ENCODE measurements at places on chromosomes 6 and 20.

DNA sequence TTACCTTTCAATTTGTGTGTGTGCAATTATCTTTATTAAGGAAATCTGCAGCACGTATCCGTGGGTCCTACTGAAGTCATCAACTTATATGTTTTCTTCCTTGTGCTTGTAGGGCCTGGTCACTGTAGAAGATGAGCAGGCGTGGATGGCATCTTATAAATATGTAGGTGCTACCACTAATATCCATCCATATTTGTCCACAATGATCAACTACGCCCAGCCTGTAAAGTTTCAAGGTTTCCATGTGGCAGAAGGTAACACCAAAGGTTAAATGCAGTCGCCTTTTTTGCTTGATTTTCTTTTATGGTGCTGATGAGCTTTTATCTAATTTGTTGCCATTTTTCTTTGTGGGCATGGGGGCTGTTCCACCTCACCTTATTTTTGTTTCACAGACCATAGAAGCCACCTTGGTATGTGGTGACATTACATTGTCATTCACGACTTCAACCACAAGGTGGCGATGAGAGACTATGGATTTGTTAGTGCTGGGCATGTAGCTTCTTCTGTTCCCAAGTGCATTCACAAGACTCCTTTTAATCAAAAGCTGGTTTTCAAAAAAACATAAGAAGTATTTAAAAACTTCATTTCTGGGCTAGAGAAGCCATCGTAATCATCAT lies 106.5 kb upstream of the LAMP5 start:
- DNase-seq: no peak

DNA sequence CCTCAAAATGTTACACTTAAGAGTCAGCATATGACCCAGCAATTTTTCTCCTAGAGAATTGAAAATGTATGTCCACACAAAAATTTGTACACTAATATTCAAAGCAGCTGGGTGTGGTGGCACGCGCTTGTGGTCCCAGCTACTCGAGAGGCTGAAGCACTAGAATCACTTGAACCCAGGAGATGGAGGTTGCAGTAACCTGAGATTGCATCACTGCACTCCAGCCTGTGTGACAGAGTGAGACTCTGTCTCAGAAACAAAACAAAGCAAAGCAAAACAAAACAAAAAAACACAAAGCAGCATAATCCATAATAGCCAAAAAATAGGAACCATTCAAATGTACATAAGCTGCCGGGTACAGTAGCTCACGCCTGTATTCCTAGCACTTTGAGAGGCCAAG lies 1.6 kb upstream of the RPF2 start:
- DNase-seq: no peak

DNA sequence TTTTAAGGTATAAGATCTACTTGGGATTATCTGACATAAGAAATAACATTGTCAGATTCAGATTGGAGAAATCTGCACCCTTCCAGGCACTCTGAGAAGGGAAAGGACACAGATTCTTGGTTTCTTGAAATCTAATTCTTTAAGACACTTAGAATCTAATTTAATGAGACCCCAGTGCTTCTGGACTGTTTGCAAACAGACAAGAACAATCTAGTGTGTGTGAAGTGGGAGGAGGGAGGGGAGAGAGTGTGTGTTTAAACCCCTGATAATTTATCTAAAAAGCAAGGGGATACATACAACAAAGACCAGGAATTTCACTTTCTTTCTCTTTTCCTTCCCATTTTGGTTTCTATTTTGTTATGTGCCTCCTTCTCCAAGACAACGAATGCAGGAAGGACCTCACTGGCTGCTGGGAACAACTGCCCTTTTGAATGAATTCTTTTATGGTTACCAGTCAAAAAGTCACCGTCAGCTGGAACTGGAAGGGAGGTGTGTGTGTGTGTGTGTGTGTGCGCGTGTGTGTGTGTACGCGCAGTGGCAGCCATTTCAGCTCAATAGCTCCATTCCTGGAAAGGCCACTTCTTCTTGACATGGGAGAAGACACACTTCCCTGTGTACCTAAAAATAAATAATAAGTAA lies 129.4 kb downstream of the BCAS1 start:
- DNase-seq: no peak

DNA sequence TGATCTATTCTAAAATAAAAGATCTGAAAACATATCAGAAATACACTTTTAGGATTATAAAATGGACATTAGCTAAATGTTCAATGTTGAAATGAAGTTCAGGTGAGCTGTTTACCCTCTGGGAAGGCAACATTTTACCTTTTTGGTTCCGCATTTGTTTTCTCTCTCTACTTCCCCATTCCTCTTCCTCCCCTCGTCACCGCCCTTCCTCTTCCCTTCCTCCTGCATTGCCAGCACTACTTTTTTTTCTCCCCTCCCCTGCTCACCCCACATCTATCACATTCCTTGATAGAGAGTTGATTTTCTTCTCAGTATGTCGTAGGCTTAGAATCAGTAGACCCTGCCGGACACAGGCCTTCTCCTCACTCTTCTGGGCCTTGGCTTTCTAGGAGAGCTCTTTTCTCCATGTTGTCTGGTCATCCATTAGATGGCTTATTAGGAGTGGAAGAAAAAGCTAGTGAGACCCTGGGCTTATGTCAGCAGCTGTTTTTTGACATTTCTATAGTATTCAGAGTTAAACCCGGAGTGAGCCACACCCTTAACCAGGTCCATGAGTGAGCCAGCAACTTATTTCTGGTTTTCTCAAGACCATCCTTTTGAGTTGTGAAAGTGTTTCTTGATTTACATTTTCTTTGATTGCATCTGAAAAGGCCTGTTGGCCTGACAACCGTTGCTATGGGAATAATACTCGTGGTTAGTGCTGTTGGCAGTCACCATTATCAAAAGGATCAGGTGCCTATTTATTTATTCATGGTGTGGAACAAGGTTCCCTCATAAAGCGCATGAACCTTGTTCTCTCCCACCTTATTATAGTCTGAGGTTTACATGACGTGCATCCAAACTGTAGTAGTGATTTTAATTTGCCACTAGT lies 90.9 kb downstream of the DTD1 start:
- no peak for DNase-seq

GRCh38 chr6:79180052-79180451 lies 54.4 kb downstream of the HMGN3 start:
- DNase-seq: no peak

GRCh38 chr6:74657011-74657410 lies 548.8 kb downstream of the COL12A1 start:
- DNase-seq: no peak

DNA sequence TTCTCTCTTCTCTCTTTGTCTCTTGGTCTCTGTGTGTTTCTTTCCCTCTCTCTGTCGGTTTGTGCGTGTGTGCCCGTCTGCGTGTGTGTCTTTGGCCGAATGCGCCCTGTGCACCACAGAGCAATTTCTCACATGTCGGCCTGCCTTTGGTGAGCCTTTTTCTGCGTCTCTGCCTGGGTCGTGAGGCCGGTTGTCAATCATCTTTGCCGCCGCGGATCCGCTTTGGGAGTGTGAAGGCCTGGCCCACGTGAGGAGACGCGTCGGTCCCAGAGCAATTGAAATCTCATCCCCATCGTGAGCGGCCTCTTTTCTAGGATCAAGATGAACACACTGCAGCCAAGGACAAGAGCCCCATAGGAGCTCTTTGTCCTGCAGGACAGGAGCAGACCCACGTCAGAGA lies 580.7 kb upstream of the ZNF337 start:
- no peak for DNase-seq

DNA sequence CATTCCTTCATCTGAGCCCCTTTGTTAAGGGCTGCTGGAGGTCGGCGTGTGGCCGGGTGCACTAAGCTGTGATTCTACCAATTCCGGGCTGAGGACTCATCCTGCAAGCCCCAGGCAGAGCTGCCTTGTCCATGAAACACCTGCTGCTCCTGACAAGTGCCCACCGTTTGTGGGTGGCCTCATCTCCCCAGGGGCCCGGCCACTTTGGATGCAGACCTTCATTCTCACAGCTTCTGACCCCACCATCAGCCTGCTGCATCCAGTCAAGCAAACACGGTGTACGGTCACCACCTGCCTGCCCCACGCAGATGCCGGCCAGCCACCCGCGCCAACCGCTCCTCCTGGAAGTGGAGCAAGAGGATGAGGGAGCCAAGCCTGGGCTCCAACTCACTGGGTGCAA lies 382.7 kb downstream of the THBS2 start:
- DNase-seq: no peak

GRCh38 chr20:11380283-11380682 lies 537.4 kb upstream of the BTBD3 start:
- DNase-seq: no peak

GRCh38 chr6:17432356-17432755 lies 39.0 kb downstream of the CAP2 start:
- no peak for DNase-seq

DNA sequence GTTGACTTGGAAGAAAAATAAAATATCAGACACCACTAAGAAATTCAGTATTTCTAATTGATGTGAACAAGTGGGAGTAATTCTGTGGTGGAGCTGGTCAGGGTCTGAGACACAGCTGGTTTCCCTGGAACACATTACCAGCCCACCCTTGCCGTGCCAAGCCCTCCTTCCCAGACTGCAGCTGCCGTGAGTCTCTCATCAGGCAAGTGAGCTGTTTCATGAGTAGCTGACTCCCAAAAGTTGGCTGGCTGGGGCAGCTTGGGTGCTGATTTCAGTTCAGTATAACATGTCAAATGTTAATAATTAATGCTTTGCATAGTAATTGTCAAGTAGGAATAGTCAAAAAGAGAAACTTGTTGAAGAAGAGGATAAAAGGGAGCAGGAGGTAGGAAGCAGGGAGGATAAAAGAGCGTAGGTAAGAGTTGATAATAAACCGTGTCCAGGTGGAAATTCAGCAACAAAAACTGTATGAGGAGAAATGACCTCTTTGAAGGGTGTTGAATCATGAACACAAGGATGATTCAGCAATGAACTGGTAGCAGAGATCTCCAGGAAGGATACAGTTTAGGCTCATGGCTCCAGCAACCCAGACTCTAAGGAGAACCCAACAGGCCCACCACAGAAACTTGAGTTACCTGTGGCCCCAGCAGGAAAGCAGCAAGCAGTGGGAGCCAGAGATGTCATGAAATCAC lies 110.9 kb upstream of the SSTR4 start:
- no peak for DNase-seq

GRCh38 chr20:63565699-63566335 lies 8.2 kb downstream of the HELZ2 start:
- DNase-seq: no peak

- no peak for DNase-seq
Observed at GRCh38 chr6:65055545-65055944, 651.5 kb downstream of the EYS start.

DNA sequence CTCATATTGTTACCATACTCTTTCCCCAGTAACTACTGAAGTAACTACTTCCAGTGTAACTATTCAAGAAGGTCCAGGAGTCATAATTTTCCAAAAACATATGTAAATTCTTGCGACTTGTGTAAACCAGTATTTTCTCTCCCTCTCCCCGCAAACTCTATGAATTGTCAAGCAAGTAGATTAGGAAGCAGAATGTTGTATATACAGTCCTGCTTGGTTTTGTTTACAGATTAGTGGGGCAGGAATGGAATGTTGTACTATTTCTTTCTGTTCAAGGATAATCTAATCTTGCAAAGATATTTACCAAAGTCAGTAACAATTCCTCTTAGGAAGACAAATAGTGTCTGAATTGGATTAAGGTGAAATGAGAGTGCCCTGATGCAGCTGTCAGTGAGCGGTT lies 234.9 kb upstream of the PLN start:
- DNase-seq: no peak

DNA sequence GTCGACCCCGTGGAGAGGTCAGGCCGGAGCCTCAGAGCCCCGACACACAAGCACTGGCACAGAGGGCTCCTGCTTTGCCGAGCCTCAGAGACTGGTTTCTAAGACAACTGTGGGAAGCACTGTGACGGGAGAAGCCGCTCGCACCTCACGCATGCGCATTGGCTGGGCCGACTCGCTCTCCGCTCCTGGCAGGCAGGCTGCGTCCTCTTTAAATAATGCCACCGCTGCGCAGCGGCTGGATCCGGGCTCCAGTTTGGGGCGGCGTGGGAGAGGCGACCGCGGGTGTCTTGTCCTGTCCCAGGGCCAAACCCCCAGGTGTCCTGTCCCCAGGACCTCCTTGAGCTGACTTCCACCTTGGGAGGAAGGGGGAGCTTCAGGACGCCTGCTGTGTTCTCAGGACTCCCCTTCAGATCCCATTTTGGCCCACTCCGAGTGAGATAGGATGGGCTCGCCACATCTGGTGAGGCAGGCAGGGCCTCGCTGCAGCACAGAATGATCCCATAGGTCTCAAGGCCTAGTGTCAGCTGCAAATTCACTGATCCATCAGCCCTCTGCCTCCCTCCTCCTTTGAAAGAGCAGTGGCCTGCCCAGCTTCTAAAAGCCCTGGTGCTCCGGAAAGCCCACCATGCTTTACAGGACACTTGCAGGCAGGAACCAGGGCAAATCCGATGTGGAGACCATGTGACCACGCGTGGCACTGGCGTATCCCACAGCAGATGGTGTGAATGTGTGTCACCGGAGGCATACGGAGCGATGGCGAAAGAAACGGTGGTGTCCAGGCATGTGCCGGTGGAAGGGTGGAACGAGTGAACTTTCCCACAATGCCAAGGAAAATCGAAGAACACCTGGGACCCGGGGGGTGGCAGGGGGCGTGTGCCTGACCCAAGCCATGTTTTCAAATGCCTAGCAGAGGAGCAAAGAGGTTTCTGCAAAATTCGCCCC lies 169.3 kb upstream of the ZNF337 start:
- DNase-seq: peak; percentile 66

DNA sequence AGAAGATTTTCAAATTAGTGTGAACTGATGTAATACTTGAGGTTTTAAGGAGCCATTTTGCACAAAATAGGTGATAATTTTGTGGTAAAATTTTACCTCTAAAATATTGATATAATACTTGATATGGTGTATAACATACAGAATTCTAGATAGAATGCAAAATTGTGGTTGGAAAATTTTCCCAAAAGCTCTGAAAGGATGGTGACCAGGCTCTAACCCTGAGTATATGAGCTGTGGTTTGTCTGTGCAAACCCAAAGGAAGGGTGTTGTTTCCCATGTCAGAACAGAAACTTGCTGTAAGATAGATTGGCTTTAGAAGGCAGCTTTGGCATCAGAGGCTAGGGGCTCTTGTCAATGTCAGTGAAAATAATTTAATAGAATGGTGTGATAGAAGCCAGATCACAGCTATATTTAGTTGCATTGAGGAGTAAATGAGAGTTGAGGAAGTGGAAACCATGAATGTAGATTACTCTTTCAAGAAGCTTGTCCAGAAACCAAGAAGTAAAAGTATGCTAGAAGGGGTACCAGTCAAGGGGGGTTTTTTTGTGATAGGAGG lies 257.7 kb downstream of the FARS2 start:
- no peak for DNase-seq

GRCh38 chr6:167679790-167680604 lies 146.7 kb upstream of the AFDN start:
- DNase-seq: no peak

GRCh38 chr6:31143148-31143547 lies 4.3 kb upstream of the PSORS1C2 start:
- no peak for DNase-seq

GRCh38 chr20:20890751-20891150 lies 178.3 kb upstream of the RALGAPA2 start:
- DNase-seq: no peak

- no peak for DNase-seq
Observed at GRCh38 chr20:530321-530720, 13.3 kb downstream of the CSNK2A1 start.
